ENCODE measurements at places on chromosomes 11 and 22. TPM values are rescaled to one million over a fixed set of nuclear protein-coding genes. Genes with fewer than 3 reads are reported as not detected.

DNA sequence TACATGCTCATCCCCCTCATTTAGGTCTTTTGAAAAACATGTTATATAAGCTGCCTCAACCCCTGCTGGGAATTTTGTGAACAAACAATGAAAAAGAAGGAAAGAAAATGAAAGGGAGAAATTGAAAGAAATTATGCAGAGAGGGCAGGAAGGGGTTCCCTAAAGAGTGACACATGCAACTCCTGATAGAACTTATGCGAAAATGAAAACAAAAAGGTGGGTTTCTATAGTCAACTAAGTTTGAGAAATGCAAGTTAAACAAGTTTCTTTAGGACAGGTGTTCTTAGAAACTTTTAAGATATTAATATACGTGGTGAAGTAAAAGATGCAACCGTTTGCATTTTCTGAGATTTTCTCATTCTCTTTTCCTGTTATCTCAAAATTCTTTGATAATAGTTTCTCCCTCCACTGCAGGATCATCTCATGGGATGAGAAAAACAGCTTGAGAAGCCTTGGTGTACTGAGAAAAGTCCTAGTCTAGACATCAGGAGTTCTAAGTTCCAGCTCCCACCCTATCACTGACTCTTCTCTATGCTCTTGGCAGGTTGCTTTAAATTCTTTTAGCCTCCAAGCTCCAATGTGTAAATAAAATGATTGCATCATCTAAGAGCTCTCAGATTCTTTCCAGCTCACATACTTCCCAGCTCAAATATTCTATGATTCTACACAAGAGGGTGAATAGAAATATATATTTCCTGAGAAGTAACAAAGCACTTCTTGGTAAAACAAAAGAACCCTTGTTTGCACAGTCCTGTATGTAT, 109.2 kb downstream of the FAM76B start:
- H3K27ac ChIP-seq = peak overlapping the region; percentile 56
- peaks cover 90% of the 10 kb centered on the region for H3K4me1 ChIP-seq

GRCh38 chr11:112134473-112134872, 29.4 kb downstream of the IL18 start:
- DNase-seq = no peak
- H3K4me1 ChIP-seq = peaks cover 4% of the 10 kb centered on the region
- no peaks in the 10 kb centered on the region for H3K27me3 ChIP-seq
- no peak overlapping the region for H3K27ac ChIP-seq
- H3K36me3 ChIP-seq = no peaks in the 10 kb centered on the region

Gene CRYBA4
- total RNA-seq = not detected

GRCh38 chr11:106228996-106229395, 151.5 kb downstream of the AASDHPPT start:
- no peak for DNase-seq
- no peak overlapping the region for H3K27ac ChIP-seq
- no peaks in the 10 kb centered on the region for H3K4me1 ChIP-seq
- H3K4me3 ChIP-seq = no peak overlapping the region
- no peaks in the 10 kb centered on the region for H3K27me3 ChIP-seq
- no peaks in the 10 kb centered on the region for H3K36me3 ChIP-seq

Gene POU2AF3
- total RNA-seq = 0.39 TPM

Gene ZNF280A
- total RNA-seq = not detected

Gene MN1
- total RNA-seq = 0.07 TPM

Gene MED15
- total RNA-seq = 103 TPM

Gene TUB
- total RNA-seq = 0.24 TPM

DNA sequence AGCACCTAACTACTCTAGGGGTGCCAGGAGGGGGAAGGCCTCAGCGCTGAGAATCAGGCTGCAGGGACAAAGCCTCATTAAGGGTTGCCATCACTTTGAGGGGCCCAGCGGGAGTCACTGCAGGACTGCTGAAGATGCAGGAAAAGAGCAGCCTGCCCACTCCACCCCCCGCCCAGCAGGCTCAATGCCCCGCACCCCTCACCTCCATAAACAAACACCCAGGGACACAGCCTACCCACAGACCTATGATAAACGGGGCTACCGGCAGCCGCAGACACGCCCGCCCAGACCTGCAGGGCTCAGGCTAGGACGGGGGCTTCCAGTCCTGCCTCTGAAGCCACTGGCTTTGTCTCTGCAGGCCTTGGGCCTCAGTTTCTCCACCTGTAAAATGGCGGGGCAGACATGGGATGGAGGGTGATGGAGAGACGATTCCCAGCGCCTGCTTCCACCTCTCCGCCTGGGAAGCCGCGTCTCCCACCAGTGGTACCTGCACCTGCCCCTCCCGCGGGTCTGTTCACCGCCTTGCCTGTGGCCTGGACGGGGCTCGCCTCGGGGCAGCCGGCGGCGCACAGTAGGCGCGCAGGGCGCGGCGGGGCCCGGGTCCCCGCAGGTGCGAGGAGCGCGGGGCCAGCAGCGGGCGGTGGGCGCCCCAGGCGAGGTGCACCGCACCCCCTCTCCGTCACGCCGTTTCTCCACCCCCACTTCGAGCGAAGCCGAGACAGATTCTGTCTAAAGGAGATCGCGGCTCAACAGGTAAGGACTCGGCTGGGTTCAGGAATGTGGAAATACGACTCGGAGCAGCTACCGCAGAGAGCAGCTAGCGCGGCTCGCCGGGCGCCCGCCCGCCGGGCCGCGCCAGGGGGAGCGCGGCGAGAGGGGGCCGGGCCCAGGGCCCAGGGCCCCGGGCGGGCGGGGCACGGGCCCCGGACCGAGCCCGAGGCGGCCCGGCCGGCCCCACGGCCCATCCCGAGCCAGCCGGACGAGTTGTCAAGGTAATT, 1.5 kb downstream of the WNT7B start:
- H3K27me3 ChIP-seq = peaks cover 40% of the 10 kb centered on the region
- H3K36me3 ChIP-seq = no peaks in the 10 kb centered on the region
- no peak overlapping the region for H3K27ac ChIP-seq
- H3K4me3 ChIP-seq = no peak overlapping the region

- no peaks in the 10 kb centered on the region for H3K27me3 ChIP-seq
- H3K27ac ChIP-seq = no peak overlapping the region
- H3K36me3 ChIP-seq = peaks cover 11% of the 10 kb centered on the region
- DNase-seq = no peak
- peaks cover 28% of the 10 kb centered on the region for H3K4me1 ChIP-seq
Observed at GRCh38 chr11:47711816-47712215, 3.4 kb downstream of the AGBL2 start.

Gene LIPT2
- 3.4 TPM for total RNA-seq

DNA sequence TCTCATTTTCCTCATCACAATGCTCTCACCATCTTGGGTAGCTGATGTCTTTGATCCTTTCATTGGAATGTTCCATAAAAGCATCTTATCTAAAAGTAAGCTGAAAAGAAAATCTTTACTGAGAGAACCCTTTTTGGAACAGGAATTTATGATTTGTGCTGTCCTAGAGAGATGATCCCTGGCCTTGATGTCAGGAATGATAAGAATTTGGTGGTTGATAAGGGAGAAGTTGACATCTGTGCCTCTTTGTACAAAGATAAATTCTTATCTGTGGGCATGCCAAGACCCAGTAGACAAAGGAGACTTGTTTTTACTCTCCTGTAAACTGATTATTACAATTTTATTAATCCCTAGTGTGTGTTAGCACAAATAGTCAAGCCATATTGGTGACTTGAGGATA, 36.9 kb downstream of the NAALAD2 start:
- no peaks in the 10 kb centered on the region for H3K36me3 ChIP-seq
- no peak overlapping the region for H3K27ac ChIP-seq
- no peak overlapping the region for H3K4me3 ChIP-seq
- no peak for DNase-seq
- H3K4me1 ChIP-seq = no peaks in the 10 kb centered on the region
- peaks cover 2% of the 10 kb centered on the region for H3K27me3 ChIP-seq

GRCh38 chr11:95891423-95892170, 32.3 kb downstream of the MTMR2 start:
- no peak overlapping the region for H3K27ac ChIP-seq
- H3K4me3 ChIP-seq = no peak overlapping the region
- H3K4me1 ChIP-seq = peaks cover 6% of the 10 kb centered on the region
- no peaks in the 10 kb centered on the region for H3K36me3 ChIP-seq
- no peak for DNase-seq

Gene DBX1
- not detected for total RNA-seq

Gene OR56A4
- total RNA-seq = not detected

GRCh38 chr22:48167238-48167637, 1404.8 kb downstream of the TBC1D22A start:
- H3K4me1 ChIP-seq = no peaks in the 10 kb centered on the region
- no peaks in the 10 kb centered on the region for H3K36me3 ChIP-seq
- peaks cover 1% of the 10 kb centered on the region for H3K27me3 ChIP-seq
- DNase-seq = no peak
- H3K27ac ChIP-seq = no peak overlapping the region

GRCh38 chr22:42171417-42171816, 40.8 kb upstream of the CYP2D6 start:
- no peak for DNase-seq
- H3K4me3 ChIP-seq = no peak overlapping the region
- no peak overlapping the region for H3K27ac ChIP-seq

DNA sequence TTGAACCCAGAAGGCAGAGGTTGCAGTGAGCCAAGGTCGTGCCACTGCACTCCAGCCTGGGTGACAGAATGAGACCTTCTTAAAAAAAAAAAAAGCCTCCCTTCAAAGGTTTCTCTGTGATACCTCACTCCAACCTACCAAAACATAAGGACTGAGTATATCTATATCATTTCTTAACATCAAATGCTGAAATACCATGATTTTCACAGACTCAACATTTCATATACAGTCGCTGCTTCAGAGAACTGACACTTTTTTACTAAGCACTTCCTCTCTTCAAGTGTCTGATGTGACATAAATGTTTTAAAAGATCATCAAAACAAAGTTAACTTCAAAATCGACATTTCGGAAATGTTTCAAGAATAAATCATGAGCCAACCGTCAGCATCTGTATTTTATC, 12.0 kb downstream of the PRR14L start:
- H3K4me3 ChIP-seq = no peak overlapping the region
- DNase-seq = no peak
- no peaks in the 10 kb centered on the region for H3K27me3 ChIP-seq
- H3K27ac ChIP-seq = no peak overlapping the region

GRCh38 chr11:460331-461199, 10.5 kb downstream of the PTDSS2 start:
- H3K4me1 ChIP-seq = peaks cover 22% of the 10 kb centered on the region
- no peak overlapping the region for H3K4me3 ChIP-seq
- no peak overlapping the region for H3K27ac ChIP-seq
- no peaks in the 10 kb centered on the region for H3K27me3 ChIP-seq
- H3K36me3 ChIP-seq = peaks cover 14% of the 10 kb centered on the region
- DNase-seq = no peak

DNA sequence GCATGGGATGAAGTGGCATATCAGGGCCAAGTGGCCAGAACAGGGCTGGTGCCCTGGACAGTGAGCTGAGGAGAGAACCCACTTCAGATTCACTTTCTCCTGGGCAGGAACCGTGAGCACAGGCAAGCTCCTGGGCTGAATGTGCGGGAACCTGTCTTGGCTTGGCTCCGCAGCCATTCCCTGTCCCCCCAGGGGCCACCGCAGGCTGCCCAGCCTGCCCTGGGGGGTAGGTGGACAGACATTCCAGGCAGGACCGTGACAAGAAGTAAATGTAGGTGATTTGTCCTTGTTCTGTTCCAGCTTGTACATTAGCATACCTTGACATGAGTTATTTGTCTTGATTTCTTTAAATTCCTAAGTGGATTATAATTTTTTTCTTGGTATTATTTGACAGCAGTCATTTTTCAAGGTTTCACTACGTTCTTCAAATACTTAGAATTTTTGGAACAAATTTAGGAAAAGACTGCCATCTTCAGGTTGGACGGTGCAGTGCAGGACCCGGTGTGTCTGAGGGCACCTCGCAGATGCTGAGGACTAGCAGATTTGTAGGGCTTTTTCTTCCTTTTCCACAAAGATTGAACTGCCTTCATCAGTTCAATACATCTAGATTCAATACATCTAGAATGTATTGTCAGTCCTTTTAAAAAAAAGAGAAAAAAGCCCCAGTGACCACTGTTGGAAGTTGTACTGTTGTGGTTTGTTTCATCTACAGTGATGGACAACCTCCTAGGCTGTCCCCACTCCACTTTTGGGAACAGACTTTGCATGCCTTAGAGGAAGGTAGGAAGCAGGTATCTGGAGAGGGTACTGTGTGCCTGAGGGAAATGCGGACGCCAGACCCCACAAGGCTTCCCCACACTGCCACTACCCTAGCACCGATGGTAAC, 115.1 kb upstream of the RASSF10 start:
- H3K4me1 ChIP-seq = peaks cover 1% of the 10 kb centered on the region
- H3K27ac ChIP-seq = no peak overlapping the region

- no peak for DNase-seq
- peaks cover 31% of the 10 kb centered on the region for H3K27me3 ChIP-seq
- no peak overlapping the region for H3K27ac ChIP-seq
- no peaks in the 10 kb centered on the region for H3K4me1 ChIP-seq
- H3K4me3 ChIP-seq = no peak overlapping the region
Observed at GRCh38 chr11:10429526-10429925, 25.5 kb upstream of the AMPD3 start.

GRCh38 chr22:36922711-36923110, 9.3 kb downstream of the CSF2RB start:
- H3K27me3 ChIP-seq = peaks cover 7% of the 10 kb centered on the region
- peaks cover 24% of the 10 kb centered on the region for H3K4me1 ChIP-seq
- DNase-seq = no peak
- H3K4me3 ChIP-seq = no peak overlapping the region
- H3K36me3 ChIP-seq = peaks cover 1% of the 10 kb centered on the region

DNA sequence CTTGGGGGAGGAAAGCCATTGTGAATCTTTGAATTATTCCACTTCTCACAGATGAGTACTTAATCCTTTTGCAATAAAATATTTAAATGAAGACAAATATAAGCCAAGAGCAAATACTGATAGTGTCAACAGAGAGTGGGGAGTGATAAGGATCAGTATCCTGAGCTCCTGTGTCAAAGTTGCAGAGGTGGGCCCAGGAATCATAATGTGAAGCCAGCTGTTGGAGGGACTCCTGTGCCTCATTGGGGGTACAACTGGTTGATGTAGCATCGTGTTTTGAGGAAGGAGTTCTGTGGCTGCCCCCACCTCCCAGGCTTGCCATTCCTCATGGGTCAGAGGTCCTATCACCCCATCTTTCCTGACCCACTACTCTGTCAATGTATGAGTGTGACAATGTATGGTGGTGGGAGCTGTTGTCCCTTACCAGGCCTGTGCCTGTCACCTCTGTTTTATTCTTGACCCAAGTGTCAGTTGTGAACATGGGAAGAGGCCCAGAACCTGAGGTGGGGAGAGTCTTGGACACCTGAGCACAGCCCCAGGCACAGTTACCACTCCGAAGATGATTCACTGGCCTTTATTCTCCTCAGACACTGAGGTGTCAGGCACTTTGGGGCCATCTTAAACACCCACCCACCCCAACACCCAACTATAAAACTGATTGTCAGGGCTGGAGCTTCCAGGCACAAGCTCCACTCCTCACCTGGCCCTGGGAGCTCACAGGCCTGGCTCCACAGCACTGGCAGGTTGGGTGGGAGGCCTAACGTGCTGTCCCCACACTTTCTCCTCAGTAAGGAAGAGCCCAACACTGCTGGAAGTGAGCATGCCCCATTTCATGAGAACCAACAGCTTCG, 38.4 kb downstream of the KCNQ1OT1 start:
- no peak overlapping the region for H3K4me3 ChIP-seq
- H3K27ac ChIP-seq = no peak overlapping the region
- no peak for DNase-seq
- H3K4me1 ChIP-seq = no peaks in the 10 kb centered on the region

Gene UBQLNL
- 0.18 TPM for total RNA-seq

Gene APOC3
- total RNA-seq = not detected

GRCh38 chr22:22703203-22703570, 58.8 kb downstream of the GGTLC2 start:
- H3K4me3 ChIP-seq = no peak overlapping the region
- no peaks in the 10 kb centered on the region for H3K36me3 ChIP-seq
- peaks cover 5% of the 10 kb centered on the region for H3K27me3 ChIP-seq

GRCh38 chr11:69127081-69127850, 28.5 kb upstream of the SMIM38 start:
- no peak overlapping the region for H3K27ac ChIP-seq
- peaks cover 2% of the 10 kb centered on the region for H3K27me3 ChIP-seq
- no peak overlapping the region for H3K4me3 ChIP-seq
- DNase-seq = no peak
- peaks cover 24% of the 10 kb centered on the region for H3K4me1 ChIP-seq
